ENCODE measurements at places on chromosomes 12 and 14. TPM values are rescaled to one million over a fixed set of nuclear protein-coding genes. Genes with fewer than 3 reads are reported as not detected.
A peak's percentile ranks its signal among the peaks of the same experiment; 100 is the strongest.

TSPAN19 gene
- not detected for total RNA-seq

DNA sequence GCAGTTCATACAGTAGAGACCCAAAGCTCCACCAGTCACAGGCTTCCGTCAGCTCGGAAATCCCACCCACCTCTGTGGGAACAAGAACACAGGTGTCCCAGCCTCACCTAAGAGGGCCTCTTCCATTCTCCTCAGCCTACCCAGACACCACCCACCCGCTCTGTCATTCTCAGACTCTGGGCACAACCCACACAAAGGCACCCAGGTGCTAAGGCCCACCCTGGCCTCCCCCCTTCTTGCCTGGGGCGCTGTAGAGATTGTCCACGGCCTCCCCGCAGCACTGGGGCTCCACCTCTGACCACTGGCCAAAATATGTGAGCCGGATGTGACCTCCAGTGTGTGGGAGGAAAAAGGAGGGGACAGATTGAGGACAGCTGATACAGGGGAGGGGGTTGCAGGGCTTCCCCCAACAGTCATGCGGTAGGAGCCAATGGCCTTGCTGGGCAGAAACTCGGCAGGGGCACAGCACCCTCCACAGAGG, 14.2 kb downstream of the RPS6KL1 start:
- no peak overlapping the region for H3K4me3 ChIP-seq
- no peaks in the 10 kb centered on the region for H3K4me1 ChIP-seq
- DNase-seq = no peak
- H3K27ac ChIP-seq = no peak overlapping the region

DNA sequence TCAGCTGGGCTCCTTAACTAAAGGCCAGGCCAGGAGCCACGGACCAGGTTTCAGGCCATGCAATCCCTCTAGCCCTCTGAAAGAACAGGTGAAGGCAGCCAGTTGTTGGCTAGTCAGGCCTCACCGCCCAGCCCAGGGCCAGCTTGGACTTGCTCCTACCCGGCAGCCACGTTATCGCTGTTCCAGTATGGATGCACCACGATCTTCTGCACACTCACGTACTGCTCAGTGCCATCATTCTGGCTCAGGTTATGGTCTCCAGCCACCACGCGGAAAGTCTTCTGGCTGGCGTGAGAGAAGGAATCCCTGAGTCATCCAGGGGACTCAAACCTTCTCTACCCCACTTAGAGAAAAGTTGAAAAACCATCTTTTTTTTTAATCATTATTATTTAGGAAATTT, 4.1 kb downstream of the CELA1 start:
- H3K27ac ChIP-seq = no peak overlapping the region
- H3K27me3 ChIP-seq = no peaks in the 10 kb centered on the region
- DNase-seq = no peak
- H3K4me1 ChIP-seq = peaks cover 21% of the 10 kb centered on the region
- no peaks in the 10 kb centered on the region for H3K36me3 ChIP-seq
- H3K4me3 ChIP-seq = no peak overlapping the region

GRCh38 chr12:40711121-40711520, 18.9 kb downstream of the CNTN1 start:
- no peaks in the 10 kb centered on the region for H3K27me3 ChIP-seq
- no peaks in the 10 kb centered on the region for H3K36me3 ChIP-seq
- no peaks in the 10 kb centered on the region for H3K4me1 ChIP-seq
- no peak overlapping the region for H3K27ac ChIP-seq

GRCh38 chr12:94980577-94980976, 22.9 kb downstream of the NDUFA12 start:
- no peaks in the 10 kb centered on the region for H3K27me3 ChIP-seq
- no peak overlapping the region for H3K27ac ChIP-seq
- DNase-seq = no peak
- H3K4me1 ChIP-seq = peaks cover 51% of the 10 kb centered on the region
- H3K4me3 ChIP-seq = no peak overlapping the region

DNA sequence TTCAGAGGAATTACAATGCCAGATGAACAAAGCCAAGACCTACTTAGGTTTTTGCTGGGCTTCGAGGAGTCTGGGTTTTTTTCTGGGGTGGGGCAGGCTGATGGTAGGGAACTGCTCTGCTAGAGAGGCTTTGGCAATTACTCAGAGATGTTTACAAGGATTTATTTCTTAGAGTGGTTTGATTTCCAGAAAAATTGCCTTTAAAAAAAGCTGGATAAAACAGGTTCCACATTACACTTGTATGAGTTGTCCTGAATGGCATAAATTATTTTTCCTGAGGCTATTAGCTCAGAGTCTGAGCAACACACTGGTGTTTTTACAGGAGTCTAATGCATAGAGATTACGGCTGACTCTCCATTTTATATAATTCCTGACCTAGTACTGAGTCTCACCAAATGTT, 118.5 kb upstream of the FRMD6 start:
- H3K4me3 ChIP-seq = no peak overlapping the region
- H3K27ac ChIP-seq = no peak overlapping the region
- DNase-seq = no peak

TAS2R14 gene
- total RNA-seq = 0.94 TPM

GRCh38 chr14:36505892-36506731, 13.9 kb downstream of the NKX2-1 start:
- H3K4me3 ChIP-seq = no peak overlapping the region
- peaks cover 77% of the 10 kb centered on the region for H3K27me3 ChIP-seq
- DNase-seq = no peak
- peaks cover 15% of the 10 kb centered on the region for H3K4me1 ChIP-seq
- H3K36me3 ChIP-seq = no peaks in the 10 kb centered on the region

MAP3K9 gene
- total RNA-seq = 6.1 TPM

AMIGO2 gene
- total RNA-seq = 15.1 TPM

DNA sequence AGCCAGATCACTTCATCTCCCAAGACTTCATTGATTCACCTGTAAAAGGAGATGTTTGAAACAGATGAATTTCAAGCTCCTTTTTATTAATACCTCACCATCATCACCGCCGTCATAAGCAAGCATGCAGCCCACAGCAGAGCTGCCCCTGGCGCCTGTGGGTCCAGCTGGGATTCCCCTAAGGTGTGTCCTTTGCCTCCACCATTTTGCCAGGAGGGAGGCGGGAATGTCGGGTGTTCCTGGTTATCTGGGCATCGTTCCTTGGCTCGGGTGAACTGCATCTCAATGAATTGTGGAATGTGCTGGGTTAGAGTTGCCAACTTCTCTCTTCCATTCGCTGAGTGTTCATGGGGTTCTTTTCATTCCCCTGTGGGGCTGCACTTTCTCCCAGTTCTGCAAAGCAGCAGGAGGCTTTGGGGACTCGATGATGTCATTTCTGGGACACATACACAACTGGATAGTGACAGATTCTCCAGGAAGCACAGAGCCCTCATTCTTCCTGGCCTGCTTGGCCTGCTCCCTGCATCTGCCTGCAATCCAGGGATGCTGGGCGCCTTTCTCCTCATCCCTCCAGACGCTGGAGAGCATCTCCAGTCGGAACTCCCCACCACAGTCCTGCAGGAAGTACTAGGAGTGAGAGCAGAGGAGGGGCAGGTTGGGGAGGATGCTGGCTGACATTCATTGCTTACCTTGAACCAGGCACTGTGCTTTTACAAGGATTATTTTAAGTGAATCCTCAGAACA, 10.1 kb downstream of the CCND2 start:
- peaks cover 95% of the 10 kb centered on the region for H3K4me1 ChIP-seq
- no peak overlapping the region for H3K4me3 ChIP-seq

DNA sequence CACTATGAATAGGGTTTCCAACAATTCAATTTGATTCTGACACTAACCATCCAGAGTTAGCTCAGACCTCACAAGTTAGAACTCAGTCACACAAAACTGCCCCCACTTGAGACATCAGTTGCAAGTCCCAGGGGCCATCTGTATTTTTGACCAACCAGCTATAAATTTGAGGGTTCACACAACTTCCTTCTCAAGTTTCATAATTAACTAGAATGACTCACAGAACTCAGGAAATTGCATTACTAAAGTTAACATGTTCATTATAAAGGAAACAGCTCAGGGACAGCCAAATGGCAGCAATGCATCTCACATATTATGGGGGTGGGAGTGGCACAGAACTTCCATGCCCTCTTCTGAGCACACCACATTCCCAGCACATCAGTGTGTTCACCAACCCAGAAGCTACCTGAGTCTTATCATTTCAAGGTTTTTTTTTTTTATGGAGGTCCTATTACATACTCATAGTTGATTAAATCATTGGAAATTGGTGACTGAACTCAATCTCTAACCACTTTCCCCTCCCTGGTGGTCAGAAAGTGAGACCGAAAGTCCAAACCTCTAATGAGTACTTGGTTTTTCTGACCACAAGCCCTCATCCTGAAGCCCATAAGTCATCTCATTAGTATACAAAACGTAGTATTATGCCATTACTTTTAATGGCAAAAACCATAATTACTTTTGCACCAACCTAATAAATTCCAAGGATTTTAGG, 1721.5 kb upstream of the SEL1L start:
- no peak for DNase-seq
- H3K4me3 ChIP-seq = no peak overlapping the region
- H3K27me3 ChIP-seq = no peaks in the 10 kb centered on the region
- no peaks in the 10 kb centered on the region for H3K36me3 ChIP-seq

DNA sequence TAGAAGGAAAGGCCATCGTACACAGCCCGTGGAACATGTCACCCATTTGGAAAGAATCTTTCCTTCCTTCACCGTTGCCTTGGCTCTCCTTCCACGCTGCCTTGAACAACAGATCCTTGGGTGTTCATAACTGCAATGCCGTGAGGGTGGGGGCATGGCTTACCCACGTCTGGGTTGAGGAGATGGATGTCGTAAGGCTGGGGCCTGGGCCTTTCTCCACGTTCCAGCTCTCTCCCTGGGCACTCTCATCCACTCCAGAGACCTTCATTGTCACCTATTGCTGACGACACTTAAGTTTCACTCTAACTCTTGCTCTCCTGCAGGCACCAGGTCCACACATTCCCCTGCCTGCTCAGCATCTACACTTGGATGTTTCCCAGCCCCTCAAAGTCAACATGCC, 19.4 kb downstream of the ANO2 start:
- H3K27me3 ChIP-seq = peaks cover 10% of the 10 kb centered on the region
- H3K36me3 ChIP-seq = no peaks in the 10 kb centered on the region
- no peak for DNase-seq
- H3K4me3 ChIP-seq = no peak overlapping the region
- H3K4me1 ChIP-seq = no peaks in the 10 kb centered on the region

- H3K4me3 ChIP-seq = no peak overlapping the region
- H3K27ac ChIP-seq = no peak overlapping the region
- H3K36me3 ChIP-seq = no peaks in the 10 kb centered on the region
- no peaks in the 10 kb centered on the region for H3K27me3 ChIP-seq
- H3K4me1 ChIP-seq = no peaks in the 10 kb centered on the region
Measured at GRCh38 chr14:27061299-27061698, 463.5 kb upstream of the NOVA1 start.

- H3K27me3 ChIP-seq = peaks cover 10% of the 10 kb centered on the region
- H3K4me3 ChIP-seq = no peak overlapping the region
- no peak overlapping the region for H3K27ac ChIP-seq
- H3K36me3 ChIP-seq = no peaks in the 10 kb centered on the region
Measured at GRCh38 chr12:5923751-5924150, 21.3 kb downstream of the ANO2 start.

RASSF8 gene
- total RNA-seq = 1.3 TPM

DNA sequence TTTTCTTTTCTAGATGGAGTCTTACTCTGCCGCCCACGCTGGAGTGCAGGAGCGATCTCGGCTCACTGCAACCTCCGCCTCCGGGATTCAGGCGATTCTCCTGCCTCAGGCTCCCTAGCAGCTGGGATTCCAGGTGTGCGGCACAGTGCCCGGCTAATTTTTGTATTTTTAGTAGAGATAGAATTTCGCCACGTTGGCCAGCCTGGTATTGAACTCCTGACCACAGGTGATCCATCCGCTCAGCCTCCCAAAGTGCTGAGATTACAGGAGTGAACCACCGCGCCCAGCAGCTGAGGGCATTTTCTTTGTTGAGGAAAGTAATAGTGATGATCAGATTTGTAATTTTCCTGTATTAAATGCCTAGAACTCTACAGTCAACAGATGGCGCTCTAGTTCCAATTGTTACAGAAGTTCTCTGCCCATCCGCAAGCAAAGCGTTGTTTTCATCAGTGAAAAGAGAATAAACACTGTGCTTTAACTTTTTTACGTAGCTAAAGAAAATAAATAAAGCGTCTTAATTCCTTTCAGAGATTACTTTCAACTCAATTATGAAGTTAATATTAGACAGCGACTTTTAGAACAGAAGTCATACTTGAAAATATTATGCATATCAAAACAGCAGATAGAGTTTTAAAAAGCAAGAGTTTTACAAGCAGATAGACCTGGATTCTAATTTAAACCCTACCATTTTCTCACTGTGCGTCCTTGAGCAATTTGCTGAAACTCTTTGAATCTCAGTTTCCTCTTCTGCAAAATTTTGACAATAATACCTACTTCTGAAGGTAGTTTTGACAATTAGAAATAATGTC, 335.1 kb downstream of the DUSP6 start:
- DNase-seq = peak; percentile 43
- H3K4me1 ChIP-seq = peaks cover 12% of the 10 kb centered on the region
- H3K36me3 ChIP-seq = no peaks in the 10 kb centered on the region
- no peak overlapping the region for H3K4me3 ChIP-seq
- no peak overlapping the region for H3K27ac ChIP-seq

HOXC10 gene
- not detected for total RNA-seq

DNA sequence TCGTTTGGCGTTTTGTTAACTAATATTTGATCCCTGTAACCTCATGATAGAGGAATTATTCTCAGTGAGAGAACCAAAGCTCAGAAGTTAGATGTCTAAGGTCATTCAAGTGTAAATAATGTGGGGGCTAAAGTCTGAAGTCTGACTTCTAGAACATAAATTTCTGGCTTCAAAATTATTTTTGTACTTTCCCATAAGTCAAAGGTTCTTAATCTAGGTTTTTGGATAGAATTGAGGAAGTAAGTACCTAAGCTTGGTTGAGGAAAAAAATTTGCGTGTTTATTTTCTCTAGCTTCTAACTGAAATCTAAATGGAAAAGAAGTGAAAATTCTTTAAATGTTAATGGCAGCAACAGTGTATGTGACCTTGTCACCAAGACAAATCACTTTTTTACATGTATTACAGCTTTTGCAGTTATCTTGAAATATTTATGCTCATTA, 2.3 kb downstream of the LARP4 start:
- H3K36me3 ChIP-seq = peaks cover 19% of the 10 kb centered on the region
- DNase-seq = no peak
- peaks cover 16% of the 10 kb centered on the region for H3K4me1 ChIP-seq
- H3K4me3 ChIP-seq = peak overlapping the region; percentile 93

DNA sequence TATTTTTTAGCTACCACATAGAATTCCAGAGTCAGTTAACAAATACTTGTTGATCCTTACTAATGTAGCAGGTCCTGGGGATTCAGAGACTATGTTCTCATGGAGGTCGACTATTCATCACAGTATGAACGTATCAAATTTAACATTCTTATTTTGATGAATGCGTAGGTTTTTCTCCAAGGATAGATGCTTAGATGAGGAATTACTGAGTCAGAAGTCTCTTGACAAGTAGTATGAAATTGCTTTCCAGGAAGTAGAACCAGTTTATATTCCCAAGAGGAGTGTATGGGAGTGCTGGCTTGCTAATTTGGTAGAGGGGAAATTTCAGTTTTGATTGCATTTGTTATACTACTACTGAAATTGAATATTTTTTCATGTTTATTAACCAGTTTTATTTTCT, 42.8 kb upstream of the CRADD start:
- H3K27ac ChIP-seq = no peak overlapping the region
- no peaks in the 10 kb centered on the region for H3K4me1 ChIP-seq
- H3K4me3 ChIP-seq = no peak overlapping the region
- peaks cover 12% of the 10 kb centered on the region for H3K27me3 ChIP-seq
- no peak for DNase-seq
- H3K36me3 ChIP-seq = no peaks in the 10 kb centered on the region

GALNT9 gene
- total RNA-seq = 0.30 TPM

GRCh38 chr12:122558745-122559641, 31.9 kb downstream of the KNTC1 start:
- H3K36me3 ChIP-seq = peaks cover 50% of the 10 kb centered on the region
- no peak for DNase-seq
- peaks cover 4% of the 10 kb centered on the region for H3K4me1 ChIP-seq
- no peaks in the 10 kb centered on the region for H3K27me3 ChIP-seq

Measured in activated CD4-positive, alpha-beta T cell treated with anti-CD3 and anti-CD28 coated beads for 36 hours (primary cell).